ENCODE measurements at places on chromosomes 1 and 21.

DNA sequence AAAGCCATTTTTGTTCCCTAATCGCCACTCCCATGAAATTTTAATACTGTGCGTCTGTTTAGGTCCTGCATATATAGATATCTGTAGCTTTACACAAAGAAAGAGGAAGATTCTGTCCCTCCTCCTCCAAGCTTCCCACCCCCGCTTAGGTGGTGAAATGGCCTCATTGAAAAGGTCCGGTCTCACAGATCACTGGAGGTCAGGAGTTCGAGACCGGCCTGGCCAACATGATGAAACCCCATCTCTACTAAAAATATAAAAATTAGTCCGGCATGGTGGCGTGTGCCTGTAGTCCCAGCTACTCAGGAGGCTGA lies 20.9 kb downstream of the SLC2A7 start:
- no peak for DNase-seq

DNA sequence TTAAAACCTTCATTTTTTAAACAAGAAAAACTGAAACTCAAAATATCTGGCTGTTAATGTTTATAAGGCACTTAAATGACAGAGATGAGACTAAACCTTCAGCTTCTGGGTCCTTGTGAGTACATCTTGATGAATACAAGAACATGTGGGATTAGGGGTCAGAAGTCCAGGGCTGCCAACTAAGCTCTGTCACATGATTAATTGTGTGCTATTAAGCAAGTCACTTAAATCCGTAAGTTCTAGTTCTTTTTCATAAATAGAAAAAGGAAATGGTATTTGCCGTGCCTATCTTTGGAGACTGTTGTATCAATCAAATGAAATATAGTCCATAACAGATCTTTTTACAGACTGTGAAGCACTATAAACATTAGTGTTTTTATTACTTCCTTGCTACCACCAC lies 43.2 kb upstream of the KCTD3 start:
- DNase-seq, result no peak

DNA sequence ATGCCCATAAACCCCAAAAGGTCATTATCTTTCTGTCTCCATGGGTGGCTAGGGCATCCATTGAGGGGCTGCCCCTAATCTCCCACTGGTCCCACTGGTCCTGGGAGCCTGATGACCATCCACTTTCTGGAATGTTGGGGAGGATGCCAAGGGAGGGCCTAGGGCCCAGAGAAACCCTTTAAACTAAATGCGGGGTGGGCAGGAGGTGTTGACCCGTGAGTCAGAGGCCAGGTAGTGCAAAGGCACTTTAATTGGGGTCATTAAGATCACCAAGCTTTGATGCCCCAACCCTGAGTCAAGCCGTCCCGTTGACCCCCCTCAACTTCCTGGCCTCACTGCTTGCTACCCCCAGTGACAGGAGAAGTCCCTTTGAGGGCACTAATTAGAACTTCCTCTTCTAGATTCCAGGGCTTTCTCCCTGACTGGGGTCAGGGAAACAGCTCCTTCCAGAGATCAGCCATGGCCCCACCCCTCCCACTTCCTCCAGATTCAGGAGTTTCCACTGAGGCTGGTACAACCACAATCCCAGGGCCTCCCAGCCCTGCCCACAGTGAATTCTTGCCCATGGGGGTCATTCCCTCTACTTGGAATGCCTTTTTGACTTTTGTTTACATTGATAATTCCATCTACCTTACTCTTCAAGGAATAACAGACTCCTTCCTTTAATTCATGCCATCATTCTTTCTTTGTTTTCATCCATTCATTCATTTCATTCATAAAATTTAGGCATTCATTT lies 15.5 kb upstream of the SERINC2 start:
- DNase-seq, result no peak

DNA sequence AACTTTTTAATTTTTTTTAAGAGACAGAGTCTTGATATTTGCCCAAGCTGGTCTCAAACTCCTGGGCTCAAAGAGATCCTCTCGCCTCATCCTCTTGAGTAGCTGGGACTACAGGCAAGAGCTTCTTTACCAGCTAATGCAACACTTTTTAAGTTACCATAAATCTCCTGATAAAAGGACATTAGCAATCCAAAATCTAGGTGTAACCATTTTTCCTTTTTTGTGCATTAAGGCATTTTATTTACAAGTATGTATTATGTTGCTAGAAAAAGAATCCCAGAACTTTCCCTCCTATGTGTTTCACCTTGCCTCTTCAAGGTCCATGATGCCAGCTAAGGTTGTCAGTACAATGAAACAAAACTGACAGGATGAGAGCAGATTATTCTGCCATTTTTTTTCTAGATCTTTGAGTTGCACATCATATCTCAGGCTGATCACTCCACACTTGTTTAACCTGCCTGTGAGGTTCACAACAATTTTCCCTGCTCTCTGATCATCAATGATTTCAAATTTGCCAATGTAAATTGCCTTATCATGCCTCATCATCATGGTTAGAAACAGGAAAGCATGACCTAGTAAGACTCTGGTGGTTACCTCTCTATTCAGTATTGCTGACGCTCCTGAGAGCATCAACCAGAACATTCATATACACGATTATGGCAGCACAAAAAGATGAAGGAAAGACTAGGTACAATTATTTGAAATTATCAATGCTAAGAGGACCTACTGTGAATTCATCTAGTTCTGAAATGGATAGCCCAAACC lies 173.2 kb downstream of the EIF4G3 start:
- DNase-seq, result no peak

DNA sequence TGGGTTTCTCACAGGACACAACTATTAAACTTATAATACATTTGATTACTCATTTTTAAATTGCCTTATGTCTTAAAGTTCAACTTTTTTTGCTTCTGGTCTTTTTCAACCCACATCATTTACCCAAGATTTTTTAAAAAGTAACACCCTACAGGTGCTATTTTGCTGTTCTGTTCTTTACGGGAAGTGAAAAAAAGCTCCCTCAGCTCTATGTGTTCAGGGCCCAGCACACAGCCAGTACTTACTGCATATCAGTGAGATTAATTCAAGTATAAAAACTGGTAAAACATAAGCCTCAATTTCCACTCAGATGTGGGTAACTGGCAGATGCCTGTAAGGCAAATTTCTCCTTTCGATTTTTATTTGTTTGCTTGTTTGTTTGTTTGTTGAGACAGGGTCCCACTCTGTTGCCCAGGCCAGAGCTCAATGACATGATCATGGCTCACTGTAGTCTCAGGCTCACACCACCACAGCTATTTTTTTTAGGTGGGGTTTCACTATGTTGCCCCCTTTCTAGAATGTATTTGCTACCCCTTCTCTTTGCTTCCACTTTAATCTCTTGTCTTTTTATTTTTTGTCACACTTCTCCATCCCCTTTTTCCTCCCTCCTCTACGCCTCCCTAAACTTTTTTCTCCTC lies 20.3 kb downstream of the RNASEL start:
- DNase-seq, result no peak

GRCh38 chr1:244732851-244733450 lies 80.0 kb downstream of the DESI2 start:
- no peak for DNase-seq

All from HL-60 (cell line).